ENCODE measurements at places on chromosomes 5 and 9.

- DNase-seq = no peak
These were observed 140.6 kb upstream of the STC2 start for GRCh38 chr5:173468821-173469251.

DNA sequence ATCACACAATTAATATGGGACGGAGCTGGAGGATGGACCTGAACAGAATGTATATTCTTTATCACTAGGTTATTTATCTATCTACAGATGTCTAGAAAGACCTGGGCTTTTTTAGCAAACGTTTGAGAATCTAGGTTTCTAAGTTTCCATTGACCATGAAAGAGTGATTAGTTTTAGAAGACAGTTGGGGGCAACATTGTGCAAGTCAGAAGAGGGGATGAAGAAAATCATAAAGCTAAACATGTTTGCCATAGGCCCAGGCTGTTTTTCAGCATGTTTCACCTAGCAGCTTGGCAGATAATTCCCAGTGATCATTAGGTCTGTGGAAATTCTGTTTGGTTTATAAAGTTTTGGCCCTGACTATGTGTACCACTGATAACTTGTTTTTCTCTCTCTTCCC is 44.1 kb upstream of the CDKN2B start:
- DNase-seq = no peak

GRCh38 chr5:81417052-81417451 is 23.1 kb upstream of the ACOT12 start:
- no peak for DNase-seq

- no peak for DNase-seq
These were observed 52.6 kb upstream of the CXCL14 start for GRCh38 chr5:135631391-135631790.

GRCh38 chr5:125357660-125358059 is 611.2 kb upstream of the ZNF608 start:
- DNase-seq = no peak

GRCh38 chr5:119926301-119926700 is 296.9 kb downstream of the FAM170A start:
- DNase-seq = no peak

- no peak for DNase-seq
These were observed 161.5 kb upstream of the NR4A3 start for GRCh38 chr9:99660191-99660636.

GRCh38 chr5:126483156-126483555 is 59.9 kb downstream of the GRAMD2B start:
- no peak for DNase-seq

GRCh38 chr9:98974106-98974505 is 30.4 kb downstream of the COL15A1 start:
- no peak for DNase-seq

DNA sequence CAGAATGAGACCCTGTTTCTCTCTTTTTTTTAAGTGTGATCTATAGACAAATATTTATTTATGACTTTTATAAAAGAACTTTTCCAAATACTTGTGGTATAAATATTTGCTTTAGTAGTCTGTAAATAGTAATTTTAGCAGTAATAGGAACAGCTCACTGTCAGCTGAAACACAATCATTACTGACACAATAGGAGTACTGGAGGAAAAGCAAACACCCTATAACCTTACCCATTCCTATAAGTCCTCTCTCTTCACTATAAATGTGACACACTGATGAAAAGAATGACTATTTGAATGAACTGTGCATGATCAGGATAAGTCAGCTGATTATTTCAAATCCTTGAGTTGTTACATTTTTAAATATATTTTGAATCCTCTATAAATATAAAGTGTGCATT is 72.4 kb downstream of the CDH12 start:
- no peak for DNase-seq

GRCh38 chr9:28805197-28805596 is 1231.9 kb upstream of the C9orf72 start:
- DNase-seq = no peak

All from fibroblast of skin of left biceps (primary cell).